K562 (cell line): ENCODE measurements at places on chromosomes 4 and X.
A peak's percentile ranks its signal among the peaks of the same experiment; 100 is the strongest.

- DNase-seq = no peak
Observed at GRCh38 chr4:182219411-182220056, 23.7 kb upstream of the TENM3 start.

DNA sequence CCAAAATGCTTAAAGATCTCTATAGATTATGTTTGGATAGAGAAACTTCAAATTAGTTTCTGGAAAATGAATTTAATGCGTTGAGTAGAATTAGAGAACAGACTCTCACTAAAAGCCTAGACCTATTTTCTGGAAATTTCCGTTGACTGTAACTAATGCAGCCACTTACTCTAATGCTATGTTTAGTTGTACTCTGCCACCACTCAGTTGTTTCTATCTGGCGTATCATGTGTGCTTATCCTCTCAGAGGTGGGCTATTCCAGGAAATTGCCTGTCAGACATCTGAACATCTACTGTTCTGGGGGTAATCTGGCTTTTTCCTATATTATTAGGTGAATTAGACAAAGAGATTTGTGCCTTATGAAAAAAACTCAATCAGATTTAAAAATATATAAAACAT lies 347.1 kb upstream of the FSTL5 start:
- DNase-seq = no peak

- DNase-seq = no peak
Observed at GRCh38 chr4:174334628-174335027, 50.9 kb downstream of the CEP44 start.

- no peak for DNase-seq
Observed at GRCh38 chr4:142194905-142195304, 558.5 kb downstream of the IL15 start.

DNA sequence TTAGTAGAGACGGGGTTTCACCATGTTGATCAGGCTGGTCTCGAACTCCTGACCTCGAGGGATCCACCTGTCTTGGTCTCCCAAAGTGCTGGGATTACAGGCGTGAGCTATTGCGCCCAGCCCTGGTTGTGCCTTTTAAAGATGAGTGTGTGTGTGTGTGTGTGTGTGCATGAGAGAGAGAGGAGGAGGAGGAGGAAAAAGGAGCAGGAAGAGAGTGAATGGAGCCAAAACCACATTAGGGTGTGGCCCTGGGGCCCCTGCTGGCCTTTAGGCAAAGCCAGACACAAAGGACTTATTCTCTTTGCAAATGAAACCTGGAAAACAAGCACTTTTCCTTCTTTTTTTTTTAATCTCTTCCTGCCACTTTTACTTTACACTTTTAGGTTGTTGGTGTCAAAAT lies 48.2 kb upstream of the KLF3 start:
- DNase-seq = peak; percentile 36

DNA sequence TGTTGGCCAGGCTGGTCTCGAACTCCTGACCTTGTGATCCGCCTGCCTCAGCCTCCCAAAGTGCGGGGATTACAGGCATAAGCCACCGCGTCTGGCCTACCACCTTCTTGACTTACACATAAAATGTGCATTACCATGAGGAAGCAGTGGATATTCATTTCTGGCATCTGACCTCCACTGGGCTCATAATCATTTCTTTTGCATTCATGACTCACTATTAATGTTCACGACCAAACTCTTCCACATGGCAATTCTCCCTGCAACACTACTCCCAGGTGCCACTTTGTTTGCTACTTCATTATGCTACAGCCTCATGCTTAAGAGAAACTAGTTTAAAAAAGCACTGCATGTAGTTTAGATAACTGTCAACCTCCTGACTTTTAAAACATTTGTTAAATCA lies 22.7 kb downstream of the RASGEF1B start:
- no peak for DNase-seq

DNA sequence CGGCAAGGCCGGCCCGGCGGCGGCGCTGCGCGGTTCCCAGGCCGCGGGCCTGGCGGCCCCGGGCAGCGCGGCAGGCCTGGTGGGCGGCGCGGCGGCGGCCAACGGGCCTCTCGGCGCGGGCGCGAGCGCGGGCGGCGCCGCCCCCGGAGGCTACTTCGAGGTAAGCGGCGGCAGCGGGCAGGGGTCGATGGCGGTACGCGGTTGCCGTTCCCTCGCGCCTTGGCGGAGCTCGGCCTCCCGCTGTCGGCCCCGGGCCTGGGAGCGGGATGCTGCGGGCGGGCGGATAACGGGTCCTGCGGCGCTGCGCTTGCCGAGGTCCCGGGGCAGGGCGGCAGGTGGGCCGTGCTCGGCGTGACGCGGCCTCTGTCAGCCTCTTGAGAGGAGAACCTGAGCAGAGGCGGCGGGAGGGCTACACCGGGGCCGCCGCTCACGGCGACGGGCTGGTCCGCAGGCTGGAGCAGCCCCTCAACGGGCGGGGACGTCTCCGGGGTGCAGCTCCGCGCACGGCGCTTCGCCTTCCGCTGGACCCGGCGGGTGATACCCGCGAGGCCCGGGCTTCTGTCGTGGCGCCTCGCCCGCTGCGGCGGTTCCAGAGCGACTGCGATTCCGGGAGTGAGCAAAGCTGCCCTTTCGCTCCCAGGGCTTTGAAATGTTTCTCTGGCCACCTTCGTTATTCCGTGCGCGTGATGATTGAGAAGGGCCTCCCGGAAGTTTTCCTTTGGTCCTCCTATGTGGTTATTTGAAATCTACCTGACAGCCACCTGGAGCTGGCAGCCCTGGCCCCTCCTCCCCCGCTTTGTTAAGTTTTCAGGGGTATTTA lies 774 bp downstream of the FAM193A start:
- DNase-seq = peak; percentile 30

GRCh38 chrX:132115792-132116191 lies 12.0 kb downstream of the FRMD7 start:
- DNase-seq = no peak

GRCh38 chr4:183328832-183329231 lies 6.6 kb upstream of the CLDN24 start:
- DNase-seq = no peak

DNA sequence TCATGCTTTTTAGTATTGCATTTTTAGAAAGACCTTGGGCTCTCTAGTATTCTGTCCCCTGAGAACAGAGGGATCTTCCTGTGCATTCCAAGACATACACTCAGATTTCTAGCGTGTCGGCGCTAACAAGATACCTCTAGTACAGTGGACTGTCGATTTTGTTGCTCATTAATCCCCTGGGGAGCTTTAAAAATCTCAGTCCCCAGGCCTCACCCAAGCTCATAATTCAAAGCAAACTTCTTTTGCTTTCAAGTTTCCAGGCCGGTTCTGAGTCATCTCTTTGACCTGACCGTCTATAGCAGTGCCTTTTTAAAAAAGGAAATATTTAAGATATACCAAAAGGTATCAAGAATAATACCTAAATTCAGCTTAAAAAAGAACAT lies 137.0 kb downstream of the AMMECR1 start:
- DNase-seq = no peak

GRCh38 chrX:82451725-82452124 lies 1056.4 kb upstream of the POU3F4 start:
- no peak for DNase-seq

GRCh38 chrX:39773923-39774773 lies 323.6 kb downstream of the BCOR start:
- DNase-seq = no peak

DNA sequence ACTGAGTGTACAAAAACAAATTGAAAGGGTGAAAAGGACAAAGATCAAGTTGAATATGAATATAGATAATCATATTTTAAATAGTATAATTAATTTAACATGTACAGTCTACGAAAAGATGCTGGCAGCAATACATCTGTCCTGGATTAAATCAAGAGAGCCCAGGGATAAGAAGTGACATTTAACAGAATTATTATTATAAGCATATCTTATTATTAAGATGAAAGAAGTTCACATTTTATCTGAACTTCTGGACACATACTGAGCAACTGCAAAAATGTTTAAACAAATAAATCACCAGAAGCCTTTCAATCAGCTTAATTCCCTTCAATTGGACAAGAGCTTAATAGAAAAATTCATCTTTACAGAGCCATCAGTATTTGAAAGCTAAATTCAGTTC lies 50.4 kb downstream of the SERTM2 start:
- DNase-seq = no peak

GRCh38 chrX:102934624-102935023 lies 2.4 kb upstream of the RAB40AL start:
- peak; percentile 37 for DNase-seq
